GM23338 (cell line): ENCODE measurements at places on chromosomes 2 and 18. TPM values are rescaled to one million over a fixed set of nuclear protein-coding genes. Genes with fewer than 3 reads are reported as not detected.

- no peak for DNase-seq
These were observed 94.5 kb downstream of the DPP4 start for GRCh38 chr2:161979490-161979889.

SLC16A14 gene
- 0.57 and 1.1 TPM in 2 replicates for polyA plus RNA-seq

MC5R gene
- 0.11 and 0.21 TPM in 2 replicates for polyA plus RNA-seq

DNA sequence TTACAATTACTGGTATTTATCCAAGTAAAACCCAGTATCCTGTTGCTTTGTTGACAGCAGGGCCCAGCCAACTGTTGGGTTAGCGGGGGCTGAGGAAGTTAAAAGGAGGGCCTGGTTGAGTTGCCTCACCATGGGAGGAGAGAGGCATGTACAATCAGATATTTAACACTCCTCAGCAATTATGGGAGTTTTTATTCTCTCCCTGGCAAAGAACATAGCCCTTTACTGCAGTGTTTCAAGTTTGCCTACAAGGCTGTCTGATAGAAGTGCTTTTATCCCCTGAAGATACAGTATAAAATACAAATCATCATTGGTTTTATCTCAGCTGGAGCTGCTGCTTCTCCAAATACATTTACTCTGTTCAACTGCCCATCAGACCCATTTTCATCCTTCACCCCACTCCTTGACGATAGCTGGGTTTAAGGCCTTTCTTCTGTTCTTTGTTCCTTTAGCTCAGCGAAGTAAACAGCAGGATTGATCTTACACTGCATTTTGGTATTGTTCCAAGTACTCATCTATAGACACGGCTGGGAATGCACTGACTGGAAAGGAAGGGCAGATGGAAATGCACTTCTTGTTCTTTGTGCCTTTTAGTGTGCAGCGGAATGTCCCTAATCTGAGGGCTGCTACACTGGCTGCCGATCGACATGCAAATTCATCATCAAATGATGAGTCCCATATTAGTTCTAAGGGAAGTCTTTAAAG, 402.5 kb upstream of the SPRED2 start:
- DNase-seq, result no peak

FLACC1 gene
- polyA plus RNA-seq, result 0.27 TPM in 1 of 2 replicates, not detected in the other

UCN gene
- 0.30 and 0.99 TPM in 2 replicates for polyA plus RNA-seq
